Activated T-helper 1 cell treated with anti-CD3 and anti-CD28 coated beads, Interleukin-12 subunit alpha, Interleukin-12 subunit beta, Interleukin-2, Interleukin-4 antibody, amounts not matched to agents 30 ng/mL and 10 ng/mL and 1 ng/mL, durations not matched to agents 14 hours and 24 hours and 36 hours (primary cell): ENCODE measurements at places on chromosomes 5 and 9. TPM values are rescaled to one million over a fixed set of nuclear protein-coding genes. Genes with fewer than 3 reads are reported as not detected.

Gene FAM169A
- total RNA-seq, result 3.2 and 3.5 TPM in 2 replicates

Gene DIPK1B
- 0.47 and 0.88 TPM in 2 replicates for total RNA-seq

Gene SLC6A7
- total RNA-seq, result not detected in 2 replicates

Gene OTULINL
- total RNA-seq, result 13.6 and 14.0 TPM in 2 replicates

Gene ARHGEF39
- total RNA-seq, result 7.9 and 8.8 TPM in 2 replicates

Gene SARDH
- 0.51 and 0.60 TPM in 2 replicates for total RNA-seq

Gene DOCK2
- 214 and 216 TPM in 2 replicates for total RNA-seq

Gene RANBP3L
- total RNA-seq, result not detected in 2 replicates

Gene PTPRD
- total RNA-seq, result 0.05 TPM in 2 replicates

Gene NFIL3
- total RNA-seq, result 124 TPM in 2 replicates

Gene GOLM1
- total RNA-seq, result 8.1 and 10.1 TPM in 2 replicates

Gene STKLD1
- 0.64 and 1.5 TPM in 2 replicates for total RNA-seq
